CD4-positive, alpha-beta T cell treated with Interleukin-17A for 1 hour (primary cell): ENCODE measurements at places on chromosomes 4 and X.

DNA sequence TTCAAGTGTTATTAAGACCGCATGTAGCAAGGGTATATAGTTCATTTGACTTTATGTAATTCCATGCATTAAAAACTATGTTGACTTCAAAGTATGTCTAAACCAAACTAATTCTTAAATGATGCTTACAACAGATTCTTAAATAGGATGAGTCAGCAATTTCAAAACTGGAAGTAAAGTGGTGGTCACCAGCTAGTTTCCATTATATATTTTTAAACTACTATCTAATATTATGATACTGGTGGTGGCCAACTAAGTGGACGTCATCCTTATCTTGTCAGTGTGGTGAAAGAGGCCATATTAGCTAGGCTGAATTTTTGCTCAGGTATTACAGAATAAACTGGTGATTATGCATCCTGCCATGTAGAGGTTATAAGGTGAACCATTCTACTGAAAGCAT lies 1.2 kb downstream of the IL15 start:
- no peak for DNase-seq

DNA sequence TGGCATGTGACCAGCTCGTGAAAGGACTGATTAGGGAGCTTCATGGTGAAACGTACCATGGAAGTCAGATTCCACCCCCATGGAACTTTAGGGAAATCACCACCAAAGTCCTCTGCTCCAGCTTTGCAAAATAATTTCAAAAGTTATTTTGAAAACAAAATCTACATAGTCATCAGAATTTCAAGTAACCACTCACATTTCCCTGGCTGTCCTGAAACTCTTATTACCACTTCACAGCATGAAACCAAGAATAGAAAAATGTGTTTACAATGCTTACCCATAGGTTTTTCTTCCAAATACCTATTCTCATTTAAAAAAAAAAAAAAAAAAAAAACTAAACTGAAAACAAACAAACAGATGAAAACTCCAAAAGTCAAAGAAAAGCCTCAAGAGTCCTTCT lies 198.7 kb downstream of the PDGFRA start:
- no peak for DNase-seq

GRCh38 chrX:86295293-86295692 lies 147.0 kb downstream of the DACH2 start:
- DNase-seq = no peak

DNA sequence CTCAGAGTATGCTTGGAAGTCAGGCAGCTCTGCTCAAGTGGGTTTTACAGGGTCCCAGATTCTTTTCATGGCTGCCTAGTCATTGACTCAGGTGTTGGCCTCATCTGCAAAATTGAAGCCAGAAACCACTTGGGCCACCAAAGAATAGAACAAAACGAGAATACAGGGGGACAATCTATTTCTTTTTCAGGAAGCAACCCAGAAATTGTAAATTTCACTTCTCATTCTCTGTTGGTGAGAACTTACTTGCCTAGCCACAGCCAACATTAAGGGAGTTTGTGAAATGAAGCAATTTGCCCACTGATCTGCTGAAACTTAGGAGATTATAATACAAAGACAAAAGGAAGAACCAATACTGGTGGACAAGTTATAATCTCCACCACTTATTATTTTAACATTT lies 8.6 kb upstream of the TKTL2 start:
- no peak for DNase-seq

GRCh38 chr4:77418333-77418732 lies 187.3 kb upstream of the CXCL13 start:
- no peak for DNase-seq

DNA sequence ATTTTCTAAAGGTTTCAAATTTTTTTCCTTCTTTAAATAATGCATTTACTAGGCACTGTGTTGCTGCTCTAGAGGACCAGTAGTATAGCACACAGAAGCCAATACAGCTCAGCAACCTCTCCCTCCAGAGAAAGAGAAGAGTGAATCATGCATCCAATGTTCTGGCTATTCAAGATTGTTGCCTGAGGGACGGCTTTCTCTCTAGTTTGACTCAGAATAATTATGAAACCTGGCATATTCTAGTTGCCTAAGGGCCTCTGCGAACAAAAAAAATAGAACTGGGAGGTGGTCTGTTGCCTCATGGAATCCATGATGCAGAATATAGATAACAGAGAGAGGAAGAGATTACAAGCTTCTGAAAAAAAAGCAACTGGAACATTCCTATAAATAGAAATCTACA lies 1233.3 kb upstream of the PABPC4L start:
- no peak for DNase-seq

- no peak for DNase-seq
These were observed 64.8 kb upstream of the HELT start for GRCh38 chr4:184953421-184953945.

- no peak for DNase-seq
These were observed 57.2 kb downstream of the FRMPD3 start for GRCh38 chrX:107506596-107507031.

GRCh38 chr4:10623241-10623640 lies 61.3 kb downstream of the CLNK start:
- no peak for DNase-seq

- no peak for DNase-seq
These were observed 117.9 kb upstream of the HAND2 start for GRCh38 chr4:173647902-173648301.

- no peak for DNase-seq
These were observed 57.2 kb downstream of the CPZ start for GRCh38 chr4:8649631-8650361.

GRCh38 chr4:159232465-159233106 lies 129.7 kb downstream of the RAPGEF2 start:
- no peak for DNase-seq

DNA sequence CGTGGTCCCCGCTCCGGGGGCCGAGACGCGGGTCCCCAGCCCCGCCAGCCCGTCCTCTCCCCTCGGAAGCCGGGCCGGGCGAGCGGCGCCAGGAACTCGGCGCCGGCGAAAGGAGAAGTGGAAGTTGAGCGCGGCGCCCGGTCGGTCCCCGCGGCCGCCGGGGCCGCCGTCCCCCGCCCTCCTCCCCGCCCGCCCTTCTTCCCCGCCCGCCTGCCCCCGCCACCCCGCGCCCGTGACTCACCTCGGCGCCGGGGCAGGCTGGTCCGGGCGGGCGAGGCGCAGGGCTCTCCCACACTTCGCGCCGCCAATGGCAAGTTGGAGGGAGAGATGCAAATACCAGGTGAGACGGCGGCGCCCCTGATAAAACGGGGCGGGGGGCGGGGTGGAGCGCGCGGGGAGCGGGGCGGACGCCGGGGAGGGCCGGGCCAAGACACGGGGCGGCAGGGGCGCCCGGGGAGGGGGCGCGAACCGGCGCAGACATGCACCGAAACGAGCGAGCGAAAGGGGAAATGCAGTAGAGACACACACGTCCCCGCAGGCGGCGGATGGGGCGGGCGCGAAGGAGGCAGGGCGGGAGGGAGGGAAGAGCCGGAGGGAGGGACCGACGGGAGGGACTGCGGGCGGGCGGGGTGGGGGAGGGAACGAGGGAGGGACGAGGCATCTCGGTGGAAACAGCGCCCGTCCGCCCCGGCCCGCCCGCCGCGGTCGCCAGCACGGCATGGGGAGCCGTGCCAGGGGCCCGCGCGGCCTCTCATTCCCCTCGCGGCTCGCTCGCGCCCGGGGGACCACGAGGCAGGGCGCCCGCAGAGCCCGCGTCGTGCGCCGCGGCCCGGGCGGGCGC lies at the start of gene ELF4:
TSS of gene ELF4 (minus strand) at position 119 of the 841 bp plus-strand sequence. CDS start 29,167 bp downstream, outside the sequence.
- DNase-seq = peak; percentile 64
